Activated T-cell treated with anti-CD3 and anti-CD28 coated beads for 1 hour (primary cell): ENCODE measurements at places on chromosomes 2 and 18.
A peak's percentile ranks its signal among the peaks of the same experiment; 100 is the strongest.

DNA sequence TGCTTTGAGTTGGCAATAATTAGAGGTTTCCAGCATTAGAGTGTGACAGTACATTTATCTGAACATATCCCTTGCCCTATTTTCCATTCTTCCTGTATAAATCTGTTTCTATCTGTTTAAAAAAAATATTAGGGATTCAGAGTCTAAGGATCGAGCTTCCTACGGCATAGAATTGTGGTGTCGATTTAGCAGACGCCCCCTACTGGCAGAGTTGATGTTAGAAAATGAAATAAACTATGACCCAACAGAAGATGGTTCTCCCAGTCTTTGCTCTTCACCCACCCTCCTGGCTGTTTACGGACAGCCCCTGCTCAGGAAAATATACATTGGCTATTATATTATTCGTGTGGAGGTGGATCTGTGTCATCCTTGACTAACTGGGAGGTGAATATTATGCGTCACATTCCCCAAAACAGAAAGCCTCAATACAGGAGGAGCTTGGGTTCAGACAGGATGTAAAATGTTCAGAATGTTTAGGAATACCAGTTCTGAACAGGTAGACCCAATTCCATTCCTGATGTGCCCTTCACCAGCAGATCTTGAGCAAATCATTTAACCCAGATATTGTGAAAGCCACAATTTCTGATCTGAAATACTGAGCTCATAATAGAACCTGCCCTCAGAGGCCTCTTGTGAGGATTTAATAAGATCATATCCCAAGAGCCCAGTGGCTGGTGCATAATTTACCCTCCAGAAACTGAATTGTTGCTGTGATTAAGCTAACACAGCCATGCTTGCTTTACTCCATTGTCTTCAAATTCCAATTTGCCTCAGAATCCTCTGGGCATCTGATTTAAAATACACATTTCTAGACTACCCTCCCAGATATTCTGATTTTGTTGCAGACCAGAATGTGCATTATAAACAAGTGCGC is 10.8 kb upstream of the ERMN start:
- DNase-seq, result peak; percentile 39

GRCh38 chr2:240249423-240250149 is 109.1 kb upstream of the OTOS start:
- DNase-seq, result no peak

DNA sequence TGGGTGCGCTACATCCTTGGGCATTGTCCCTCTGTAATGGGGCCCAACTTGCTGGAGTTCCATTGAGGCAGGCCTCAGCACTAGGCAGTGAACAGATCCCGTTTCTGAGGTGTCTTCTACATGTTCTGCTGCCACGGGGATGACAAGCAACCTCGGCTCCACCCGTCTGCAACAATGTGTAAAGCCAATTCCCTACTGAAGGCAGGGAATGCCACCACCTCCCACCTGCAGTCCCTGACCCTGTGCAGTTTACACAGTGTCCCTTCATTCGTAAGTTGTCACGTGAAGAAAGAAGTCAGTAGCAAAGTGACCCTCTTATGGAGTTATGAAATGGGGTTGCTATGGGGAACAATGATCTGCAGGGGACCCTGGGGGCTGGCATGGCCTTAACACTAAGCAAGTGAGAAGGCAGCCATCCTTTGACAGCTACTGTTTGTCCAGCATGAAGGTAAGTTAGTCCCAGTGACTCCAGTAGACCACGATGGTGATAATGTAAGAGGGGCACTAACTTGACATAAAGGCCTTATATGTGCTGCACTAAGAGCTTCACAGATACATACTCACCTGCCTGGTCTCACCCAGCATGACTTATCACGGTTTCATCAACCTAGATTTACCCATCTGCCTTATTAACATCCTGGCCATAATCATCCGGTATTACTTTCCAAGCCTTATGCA is 130.6 kb upstream of the ZSWIM2 start:
- DNase-seq, result no peak

DNA sequence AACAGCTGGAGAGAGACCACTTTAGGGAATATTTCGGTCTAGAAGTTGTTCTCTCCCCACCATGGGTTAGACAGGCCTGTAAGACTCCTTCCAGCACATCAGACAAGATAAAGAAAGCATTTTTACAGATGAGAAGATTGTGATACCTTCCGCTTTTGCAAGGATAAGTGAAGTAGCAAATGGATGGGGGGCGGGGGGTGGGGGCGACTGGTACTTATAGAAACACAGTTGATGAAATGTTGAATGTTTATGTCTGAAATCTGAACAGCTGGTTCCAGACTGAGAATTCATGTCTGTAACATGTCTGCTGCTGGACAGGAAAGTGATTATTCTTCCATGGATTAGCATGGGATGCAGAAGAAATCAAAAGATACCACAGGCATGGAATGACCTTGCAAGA is 90.5 kb upstream of the FN1 start:
- no peak for DNase-seq

DNA sequence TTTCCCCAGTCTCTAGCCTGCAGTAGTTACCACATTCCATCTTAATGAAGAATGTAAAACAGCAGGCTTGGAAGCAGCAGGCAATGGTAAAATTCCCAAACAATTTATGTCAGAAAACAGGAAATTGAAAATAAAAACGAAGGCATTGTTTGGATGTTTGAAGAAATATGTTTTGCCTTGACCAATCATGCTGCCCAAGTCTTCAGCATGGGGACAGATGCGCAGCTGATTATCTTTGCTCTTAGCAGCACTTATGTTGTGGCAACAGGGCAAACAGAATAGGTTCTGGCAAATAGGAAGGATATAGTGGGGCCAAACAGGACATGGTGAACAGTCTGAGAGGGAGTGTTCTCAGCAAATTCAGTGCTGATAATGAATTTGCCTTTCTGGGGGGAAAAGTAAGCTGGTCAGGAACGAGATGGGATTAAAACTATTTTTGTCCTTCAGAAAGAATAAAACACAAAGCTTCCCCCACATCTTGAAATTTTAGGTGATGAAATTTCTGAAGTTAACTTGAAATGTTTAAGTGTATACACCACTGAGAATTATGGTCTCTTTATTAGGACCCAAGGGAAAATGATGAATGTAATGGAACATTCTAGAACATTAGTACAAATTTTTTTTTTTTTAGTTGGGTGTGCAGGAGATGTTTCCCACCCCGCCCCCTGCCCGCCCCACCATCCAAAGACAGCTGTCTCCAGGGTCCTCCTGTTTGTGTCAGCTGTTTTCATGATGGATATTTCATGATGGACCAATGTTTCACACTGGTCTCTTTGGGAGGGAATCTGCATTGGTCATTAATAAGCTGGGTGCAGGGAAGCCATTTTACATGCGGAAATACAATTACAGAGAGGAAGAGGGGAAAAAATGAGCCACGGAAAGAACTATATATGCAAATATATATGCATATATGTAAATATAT is 239.5 kb upstream of the REV1 start:
- DNase-seq, result no peak

DNA sequence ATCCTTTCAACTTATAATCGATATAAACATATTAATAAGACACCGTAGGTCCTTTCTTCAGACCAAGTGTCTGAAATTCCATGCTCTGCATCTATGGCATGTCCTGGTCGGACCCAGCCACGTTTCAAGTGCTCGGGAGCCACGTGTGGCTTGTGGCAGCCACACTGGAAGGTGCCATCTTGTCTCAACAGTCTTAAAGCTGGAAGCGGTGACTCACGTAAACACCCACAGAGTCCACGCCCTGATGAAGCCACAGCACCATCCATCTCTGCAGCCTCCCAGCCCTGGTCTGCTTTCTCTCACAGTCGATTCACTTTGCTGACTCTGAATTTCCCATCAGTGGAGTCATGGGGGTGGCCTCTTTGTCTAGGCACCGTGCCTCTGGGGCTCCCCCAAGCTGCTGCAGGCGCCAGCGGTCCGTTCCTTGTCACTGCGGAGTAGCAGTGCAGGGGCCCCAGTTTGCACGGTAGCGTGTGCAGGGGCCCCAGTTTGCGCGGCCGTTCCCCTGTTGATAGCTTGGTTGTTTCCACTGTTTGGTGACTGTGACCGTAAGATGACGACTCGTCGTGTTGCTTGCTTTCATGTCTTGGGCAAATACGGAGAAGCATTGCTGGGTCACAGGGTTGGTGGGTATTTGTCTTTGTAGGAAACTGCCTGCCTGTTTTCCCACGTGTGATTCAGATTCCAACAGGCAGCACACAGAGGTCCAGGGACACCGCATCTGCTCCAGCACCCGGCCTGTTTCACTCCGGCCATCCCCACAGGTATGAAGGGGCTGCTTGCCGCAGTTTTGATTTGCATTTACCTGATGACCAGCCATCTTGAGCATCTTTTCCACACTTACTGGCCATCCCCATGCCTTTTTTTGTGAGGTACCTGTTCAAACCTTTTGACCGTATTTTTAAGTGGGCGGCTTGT is 240.3 kb downstream of the HDAC4 start:
- DNase-seq, result no peak

DNA sequence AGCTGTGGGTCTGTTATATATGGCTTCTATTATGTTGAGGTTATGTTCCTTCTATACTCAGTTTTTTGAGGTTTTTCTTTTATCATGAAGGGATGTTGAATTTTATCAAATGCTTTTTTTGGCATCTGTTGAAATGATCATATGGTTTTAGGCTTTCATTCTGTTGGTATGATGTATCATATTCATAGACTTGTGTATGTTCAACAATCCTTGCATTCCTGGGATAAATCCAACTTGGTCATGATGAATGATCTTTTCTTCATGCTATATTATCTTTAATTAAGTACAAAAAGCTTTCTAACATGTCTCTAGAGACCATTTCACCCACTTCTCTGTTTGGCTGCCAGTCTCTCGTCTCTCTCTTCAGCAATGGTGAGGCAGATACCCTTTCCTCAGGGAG is 54.2 kb downstream of the MDH1 start:
- DNase-seq, result no peak

DNA sequence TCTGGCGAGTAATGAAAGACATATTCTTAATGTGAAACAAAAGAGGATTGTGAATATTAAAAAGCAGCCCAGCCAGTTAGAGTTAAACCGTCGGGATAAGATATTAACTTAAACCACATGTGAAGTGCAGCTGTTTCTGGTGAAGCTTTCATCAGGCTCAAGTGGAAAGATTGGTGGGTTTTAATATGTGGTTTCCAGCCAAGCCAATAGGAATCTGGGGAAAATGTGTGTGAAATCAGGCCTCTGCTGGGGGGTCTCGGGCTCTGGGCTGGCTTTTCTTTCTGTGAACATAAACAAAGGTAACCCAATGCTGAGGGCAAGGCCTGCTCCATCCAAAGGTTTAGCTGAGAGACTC is 279.6 kb downstream of the SLC4A3 start:
- no peak for DNase-seq

GRCh38 chr18:48957136-48957535 is 6.4 kb upstream of the SMAD7 start:
- no peak for DNase-seq

- no peak for DNase-seq
These were observed 23.4 kb downstream of the METTL21A start for GRCh38 chr2:207601774-207602173.

GRCh38 chr2:12487253-12488004 is 229.3 kb upstream of the TRIB2 start:
- no peak for DNase-seq

DNA sequence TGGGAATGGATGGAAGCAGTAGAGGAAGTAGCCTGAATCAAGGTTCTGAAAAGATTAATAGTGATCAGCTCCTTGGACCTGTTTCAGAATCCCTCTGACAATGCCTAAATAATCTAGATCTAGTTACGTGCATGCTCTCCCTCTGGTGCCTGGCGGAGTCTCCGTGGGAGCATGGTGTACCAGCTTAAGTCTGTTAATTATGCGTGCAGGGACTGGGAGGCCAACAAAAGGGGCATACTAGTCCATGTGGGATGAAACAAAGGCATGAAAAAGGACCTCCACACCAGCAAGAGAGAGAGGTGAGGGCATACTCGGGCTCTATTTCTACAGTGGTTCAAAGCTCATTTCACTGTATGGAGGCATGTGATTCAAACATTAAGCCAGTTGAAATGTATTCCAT is 200.3 kb downstream of the DPP4 start:
- no peak for DNase-seq

DNA sequence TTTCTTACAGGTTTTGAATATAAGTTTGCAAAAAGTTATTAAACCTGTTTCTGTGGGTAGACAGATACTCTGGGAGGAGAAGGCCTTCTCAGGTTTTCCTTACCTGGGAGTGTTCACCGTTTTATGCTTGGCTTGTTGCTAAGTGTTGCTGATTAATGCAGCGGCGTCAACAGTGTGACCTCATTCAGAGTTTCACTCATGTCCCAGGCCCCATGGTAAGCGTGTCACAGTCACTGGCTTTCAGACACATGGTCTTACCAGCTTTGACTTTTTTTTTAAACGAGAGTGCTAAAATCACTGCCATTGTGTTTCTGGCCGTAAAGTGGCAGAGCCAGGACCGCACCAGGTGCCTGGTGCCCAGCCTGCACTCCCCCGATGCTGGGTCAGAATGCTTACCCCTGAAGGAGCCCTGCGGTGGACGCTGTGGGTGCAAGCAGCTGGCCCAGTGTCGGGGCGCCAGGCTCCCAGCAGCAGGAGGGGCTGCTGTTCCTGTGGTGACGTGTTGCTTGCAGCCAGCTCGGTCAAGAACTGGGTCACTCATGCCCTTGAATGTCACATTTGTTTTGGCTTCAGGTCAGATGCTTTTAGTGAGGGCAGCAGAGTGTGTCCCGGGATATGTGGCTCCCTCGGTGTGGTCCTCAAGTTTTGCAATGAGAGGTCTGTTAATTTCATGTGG is 3.5 kb downstream of the CAPN10 start:
- no peak for DNase-seq

- no peak for DNase-seq
These were observed 19.3 kb downstream of the CXCR2 start for GRCh38 chr2:218145124-218145523.

- DNase-seq, result no peak
These were observed 127.8 kb downstream of the MEP1B start for GRCh38 chr18:32317651-32318050.

DNA sequence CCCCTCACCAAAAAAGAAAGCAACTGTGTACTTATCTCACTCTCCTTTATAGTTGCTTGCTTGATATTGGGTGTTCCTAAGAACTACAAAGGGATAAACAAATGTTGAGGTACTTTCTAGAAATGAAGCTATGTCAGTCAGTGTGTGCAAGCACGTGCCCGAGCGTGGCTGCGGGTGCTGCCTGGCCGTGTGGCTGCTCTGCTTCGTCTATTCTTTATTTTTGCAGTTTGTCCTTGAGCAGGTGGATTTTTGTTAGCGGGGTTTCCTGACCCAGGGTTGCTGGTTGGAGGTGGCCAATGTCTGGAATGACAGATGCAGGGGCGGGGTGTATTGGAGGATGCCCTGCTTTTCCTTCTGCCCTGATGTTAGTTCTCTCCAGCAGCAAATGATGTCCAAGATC is 62.6 kb downstream of the ACOXL start:
- DNase-seq, result no peak

- DNase-seq, result no peak
These were observed 18.9 kb downstream of the PIK3C3 start for GRCh38 chr18:41973983-41974382.

DNA sequence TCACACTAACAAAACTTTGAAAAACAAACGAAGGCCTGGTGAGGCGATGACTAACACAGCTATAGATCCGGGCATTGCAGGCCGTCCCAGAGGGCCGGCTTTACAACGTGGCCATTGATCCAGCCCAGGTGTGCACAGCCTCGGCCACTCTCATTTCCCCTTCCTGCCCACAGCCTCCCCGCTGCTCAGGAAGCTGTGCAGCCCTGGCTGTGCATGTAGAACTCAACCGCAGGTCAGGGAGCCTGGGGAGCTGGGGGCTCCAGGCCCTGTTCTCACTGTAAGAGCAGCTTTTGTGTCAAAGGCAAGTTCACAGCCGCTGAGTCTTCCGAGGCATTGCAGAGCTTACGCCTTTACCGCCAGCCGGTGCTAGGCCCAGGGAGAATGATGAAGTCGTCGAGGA is 87.2 kb downstream of the LONRF2 start:
- no peak for DNase-seq
